ENCODE measurements at places on chromosomes 1 and 21. TPM values are rescaled to one million over a fixed set of nuclear protein-coding genes. Genes with fewer than 3 reads are reported as not detected.

The LCA5L gene
- total RNA-seq: 4.4 TPM

The RORC gene
- 0.17 TPM for total RNA-seq

The FMO4 gene
- total RNA-seq: 1.8 TPM

The ATP6V1G3 gene
- total RNA-seq: not detected

The MROH9 gene
- not detected for total RNA-seq

All from kidney epithelial cell (primary cell).